ENCODE measurements at places on chromosomes 3 and 15. TPM values are rescaled to one million over a fixed set of nuclear protein-coding genes. Genes with fewer than 3 reads are reported as not detected.

NPHP3 gene
- 69.4 TPM for polyA plus RNA-seq

SST gene
- 4.0 TPM for polyA plus RNA-seq

GLCE gene
- 44.7 TPM for polyA plus RNA-seq

DAZL gene
- not detected for polyA plus RNA-seq

WDR5B gene
- 9.2 TPM for polyA plus RNA-seq

RFTN1 gene
- 25.1 TPM for polyA plus RNA-seq

STRIT1 gene
- polyA plus RNA-seq: 1.7 TPM

LEO1 gene
- 36.6 TPM for polyA plus RNA-seq

TRH gene
- 0.36 TPM for polyA plus RNA-seq

NEK11 gene
- polyA plus RNA-seq: 22.1 TPM

ZMYND10 gene
- polyA plus RNA-seq: 3.4 TPM

GOLGA8S gene
- polyA plus RNA-seq: 1.6 TPM

PLSCR2 gene
- 1.4 TPM for polyA plus RNA-seq

MUC20 gene
- 50.5 TPM for polyA plus RNA-seq

CFAP100 gene
- polyA plus RNA-seq: 1.5 TPM

GRK7 gene
- polyA plus RNA-seq: 0.13 TPM

OR5K2 gene
- 0.14 TPM for polyA plus RNA-seq
